ENCODE measurements at places on chromosomes 1 and 21.

DNA sequence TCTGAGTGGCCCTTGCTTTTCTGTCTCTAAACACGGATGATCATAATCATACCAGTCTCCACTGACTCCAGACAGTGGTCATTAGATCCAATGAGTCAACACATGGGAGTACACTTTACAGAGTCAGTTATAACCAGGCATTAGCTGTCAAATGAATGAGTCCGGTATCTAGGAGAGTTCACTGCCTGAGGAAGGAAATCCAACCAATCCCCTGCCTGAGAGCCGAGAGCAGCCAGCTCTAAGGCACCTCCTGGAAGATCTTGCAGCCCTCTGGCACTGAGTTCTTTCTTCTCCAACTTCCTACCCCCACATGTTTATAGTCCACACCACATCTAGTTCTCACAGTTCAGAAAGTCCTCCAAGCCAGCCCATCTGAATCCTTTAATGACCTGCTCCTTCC, 29.4 kb upstream of the RBM15 start:
- no peak for DNase-seq

GRCh38 chr1:85578321-85579295, 2.0 kb upstream of the CCN1 start:
- no peak for DNase-seq

DNA sequence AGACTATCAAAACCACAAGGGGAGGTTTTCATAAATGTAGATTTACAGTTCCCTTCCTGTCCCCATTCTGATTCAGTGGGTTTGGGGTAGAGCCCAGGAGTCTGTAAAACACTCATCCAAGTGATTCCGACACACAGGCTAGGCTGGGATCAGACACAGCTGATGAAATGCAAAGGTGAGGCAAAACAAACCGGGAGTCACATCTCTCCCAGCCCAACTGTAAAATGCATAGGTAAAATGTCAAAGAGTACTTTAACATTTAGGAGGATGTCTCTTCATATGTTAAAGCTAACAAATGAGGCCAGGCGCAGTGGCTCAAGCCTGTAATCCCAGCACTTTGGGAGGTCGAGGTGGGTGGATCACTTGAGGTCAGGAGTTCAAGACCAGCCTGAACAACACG, 45.0 kb downstream of the ZNF281 start:
- no peak for DNase-seq

DNA sequence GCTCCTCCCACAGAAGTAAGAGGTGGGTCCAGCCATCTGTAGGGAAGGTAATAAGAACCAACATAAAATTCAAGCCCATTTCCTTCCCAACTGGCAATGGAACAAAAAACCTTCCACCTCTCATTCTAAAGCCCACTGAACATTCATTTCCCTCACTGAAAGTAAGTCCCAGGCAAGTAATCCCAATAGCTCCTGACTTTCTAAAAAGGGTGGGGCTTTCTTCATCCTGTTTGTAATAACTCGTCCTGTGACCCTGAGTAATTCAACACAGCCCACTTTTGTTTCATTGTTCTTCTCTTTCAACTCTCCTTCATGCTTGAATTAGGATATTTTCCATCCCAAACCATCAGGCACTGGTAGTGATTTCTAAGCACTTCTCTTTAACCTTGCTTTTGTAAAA, 74.9 kb downstream of the DAB1 start:
- no peak for DNase-seq

- DNase-seq: no peak
Measured at GRCh38 chr1:197341626-197342025, 73.6 kb downstream of the CRB1 start.

DNA sequence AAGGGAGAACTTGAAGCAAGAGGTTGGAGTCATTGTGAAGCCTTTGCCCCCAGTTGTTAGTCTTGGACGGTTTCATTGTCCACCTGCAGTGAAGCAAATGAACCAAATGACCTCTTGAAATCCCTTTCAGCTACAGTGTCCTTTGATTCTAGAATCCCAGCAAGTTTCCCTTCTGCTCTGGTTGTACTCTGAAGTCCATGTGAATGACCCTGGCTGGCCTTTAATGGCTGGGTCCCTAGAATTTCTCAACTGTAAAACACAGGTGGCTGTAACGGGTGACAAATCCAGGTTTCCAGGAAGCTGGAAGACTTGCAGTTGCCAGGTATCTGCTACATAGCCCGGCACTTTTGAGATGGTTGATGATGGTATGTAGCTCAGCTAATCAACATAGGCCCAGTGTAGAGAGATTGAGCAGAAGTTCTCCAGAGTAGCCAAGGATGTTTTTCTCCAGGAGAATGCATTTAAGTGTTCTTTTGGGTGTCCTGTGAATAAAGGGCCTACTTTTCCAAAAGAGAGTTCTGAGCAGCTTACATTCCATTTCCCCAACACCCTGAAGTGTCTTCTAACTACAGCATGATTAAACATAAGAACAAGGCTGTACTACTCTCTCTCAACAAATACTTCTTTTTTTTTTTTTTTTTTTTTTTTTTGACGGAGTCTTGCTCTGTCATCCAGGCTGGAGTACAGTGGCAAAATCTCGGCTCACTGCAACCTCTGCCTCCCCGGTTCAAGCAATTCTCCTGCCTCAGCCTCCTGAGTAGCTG, 17.6 kb upstream of the SLC30A1 start:
- DNase-seq: no peak

DNA sequence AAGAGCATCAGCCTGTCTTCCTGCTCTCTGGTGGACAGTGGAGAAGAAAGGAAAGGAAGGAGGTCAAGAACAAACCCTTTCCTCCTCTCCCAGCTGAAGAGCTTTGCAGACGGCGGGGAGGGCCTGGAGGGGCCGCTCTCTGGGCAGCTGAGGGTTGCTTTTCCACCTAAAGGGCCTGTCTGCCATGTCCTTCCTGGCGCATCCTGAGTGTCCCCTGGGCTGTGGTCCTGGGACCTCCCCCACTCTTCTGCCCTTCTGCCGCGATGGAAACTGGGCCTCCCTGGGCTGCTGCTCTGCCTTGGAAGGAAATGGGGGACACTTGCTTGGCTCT, 107.0 kb downstream of the ETS2 start:
- DNase-seq: no peak

DNA sequence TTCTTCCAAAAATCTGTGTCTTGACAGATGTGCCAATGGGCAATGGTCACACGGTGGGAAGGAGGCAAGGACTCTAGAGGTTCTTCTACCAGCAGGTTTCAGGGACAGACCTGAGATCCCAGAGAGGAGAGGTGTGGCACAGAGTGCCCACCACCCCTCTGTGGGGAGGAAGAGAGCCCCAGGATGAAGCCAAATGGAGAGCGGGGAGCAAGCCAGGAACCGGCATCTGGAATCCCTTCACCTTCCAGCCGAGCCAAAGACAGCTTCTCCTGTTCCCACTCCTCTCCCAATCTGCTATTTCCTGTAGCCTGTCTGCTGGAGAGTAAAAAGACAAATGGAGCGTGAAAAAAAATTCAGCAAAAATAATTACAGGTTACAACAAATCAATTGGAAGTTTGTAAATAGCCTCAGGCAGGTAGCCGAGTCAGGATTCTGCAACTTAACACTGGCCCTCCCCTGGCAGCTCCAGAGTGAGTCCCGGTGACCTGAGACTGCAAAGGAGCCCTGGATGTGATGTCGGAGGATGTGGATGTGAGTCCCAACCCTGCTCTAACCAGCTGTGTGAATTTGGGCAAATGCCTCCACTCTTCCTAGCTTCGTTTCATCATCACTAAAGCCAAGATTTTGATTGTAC, 45.4 kb upstream of the LRRN2 start:
- DNase-seq: no peak

- no peak for DNase-seq
Measured at GRCh38 chr21:31326522-31327242, 17.4 kb downstream of the TIAM1 start.

DNA sequence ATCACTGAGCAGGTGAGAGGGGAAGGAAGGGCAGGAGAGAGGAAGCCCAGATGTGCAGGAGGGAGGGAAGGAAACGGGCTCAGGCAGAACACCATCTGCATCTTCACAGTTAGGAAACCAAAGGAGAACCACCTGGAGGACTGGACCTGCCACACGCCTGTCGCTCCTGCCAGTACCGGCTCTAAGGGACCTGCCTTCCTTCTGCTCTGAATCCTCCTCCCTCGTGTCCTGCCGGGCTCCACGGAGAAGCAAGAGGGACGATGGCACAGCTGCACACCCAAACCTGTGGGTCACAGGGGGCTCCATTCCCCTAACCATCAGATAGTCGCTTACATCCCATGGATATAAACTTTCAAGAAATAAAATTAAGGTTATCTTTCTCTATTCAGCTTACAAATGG, 56.1 kb downstream of the TOR1AIP2 start:
- DNase-seq: no peak

- no peak for DNase-seq
Measured at GRCh38 chr1:157992833-157993146, 655 bp upstream of the KIRREL1 start.

DNA sequence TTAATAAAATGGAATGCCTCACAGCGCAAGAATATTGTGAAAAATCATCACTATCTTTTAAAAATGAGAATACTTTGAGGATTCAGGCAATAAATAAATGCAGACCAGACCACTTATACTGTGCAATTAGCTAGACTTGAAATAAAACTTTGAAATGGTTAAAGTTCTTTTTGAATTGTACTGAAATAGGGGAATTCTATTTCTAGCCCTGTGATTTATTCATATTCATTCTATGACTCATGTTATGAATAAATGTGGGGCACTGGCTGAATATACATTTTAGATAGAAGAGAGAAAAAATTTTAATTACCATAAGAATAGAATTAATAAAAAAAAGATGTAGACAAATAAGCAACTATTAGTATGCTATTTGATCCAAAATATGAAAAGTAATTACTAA, 16.4 kb upstream of the USP25 start:
- DNase-seq: no peak

DNA sequence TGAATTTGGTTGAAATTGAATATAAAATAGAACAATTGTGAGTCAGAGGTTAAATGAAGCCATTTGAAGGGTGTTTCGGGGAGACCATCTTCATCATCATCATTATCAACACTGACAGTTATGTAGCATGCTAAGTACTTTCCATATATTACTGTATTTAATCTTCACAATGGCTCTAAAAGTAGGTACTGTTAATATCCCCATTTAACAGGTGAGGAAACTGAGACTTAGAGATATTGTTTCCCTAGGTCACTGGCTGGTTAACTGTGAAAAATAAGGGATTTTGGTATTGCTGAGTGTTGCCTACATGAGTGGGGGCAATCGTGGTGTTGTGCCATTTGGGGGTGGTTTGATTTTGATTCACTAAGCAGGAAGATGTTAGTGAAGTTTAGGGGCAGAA, 100.3 kb downstream of the TBX19 start:
- DNase-seq: no peak

- no peak for DNase-seq
Measured at GRCh38 chr1:225691861-225692516, 39.1 kb upstream of the ENAH start.

GRCh38 chr21:40186045-40186444, 318.8 kb downstream of the PCP4 start:
- DNase-seq: no peak

- DNase-seq: no peak
Measured at GRCh38 chr1:14627608-14628489, 29.4 kb downstream of the KAZN start.

- no peak for DNase-seq
Measured at GRCh38 chr1:155871390-155871789, 12.0 kb downstream of the SYT11 start.

DNA sequence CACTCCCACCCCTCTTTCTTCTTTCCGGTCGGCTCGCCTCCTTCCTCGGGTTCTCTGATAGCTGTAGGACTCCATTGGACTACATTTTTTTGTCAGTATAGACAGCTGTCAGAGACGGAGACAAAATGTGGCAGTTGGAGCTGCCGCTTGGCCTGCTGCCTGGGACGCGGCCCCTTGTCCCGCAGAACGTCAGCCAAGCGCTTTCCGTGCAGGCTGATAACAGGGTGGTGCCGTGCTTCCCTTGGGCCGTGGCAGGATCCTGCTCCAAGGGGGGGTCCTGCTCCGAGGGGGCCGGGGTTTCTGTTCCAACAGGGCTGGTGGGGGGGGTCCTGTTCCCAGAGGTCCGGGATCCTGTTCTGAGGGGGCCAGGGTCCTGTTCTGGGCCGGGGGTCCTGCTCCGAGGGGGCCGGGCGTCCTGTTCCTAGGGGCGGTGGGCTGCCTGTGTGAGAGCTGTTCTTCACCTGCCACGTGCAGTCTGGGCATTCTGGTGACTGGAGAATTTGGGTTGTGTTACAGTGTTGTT, 4.9 kb downstream of the SKI start:
- DNase-seq: no peak

GRCh38 chr1:241749945-241750695, 97.9 kb upstream of the EXO1 start:
- DNase-seq: no peak

GRCh38 chr1:83844546-83844945, 154.4 kb downstream of the TTLL7 start:
- no peak for DNase-seq

DNA sequence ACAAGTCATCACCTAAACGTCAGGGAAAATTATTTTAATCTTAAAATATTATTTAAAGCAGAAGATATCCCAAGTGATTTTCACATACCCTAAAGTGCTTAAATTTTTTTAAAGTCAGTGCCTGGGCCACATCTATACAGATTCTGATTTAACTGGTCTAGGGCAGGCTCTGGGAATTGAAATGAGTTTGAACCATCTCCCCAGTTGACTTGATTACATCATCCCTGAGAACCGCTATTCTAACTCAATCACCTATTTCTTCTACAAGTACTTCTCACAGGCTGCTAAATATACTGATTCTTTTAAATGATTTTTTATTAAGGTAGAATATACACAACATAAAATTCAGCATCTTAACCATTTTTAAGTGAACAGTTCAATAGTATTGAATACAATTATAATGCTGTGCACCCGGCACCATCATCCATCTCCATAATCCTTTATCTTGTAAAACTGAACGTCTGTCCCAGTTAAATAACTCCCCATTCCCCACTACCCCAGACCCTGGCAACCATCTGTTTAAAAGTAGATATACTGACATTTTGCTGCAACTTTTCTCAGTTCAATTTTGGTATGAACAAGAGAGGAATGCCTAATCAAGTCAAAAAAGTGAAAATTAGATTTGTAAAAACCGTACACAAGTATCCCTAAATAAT, 19.5 kb downstream of the GART start:
- no peak for DNase-seq

DNA sequence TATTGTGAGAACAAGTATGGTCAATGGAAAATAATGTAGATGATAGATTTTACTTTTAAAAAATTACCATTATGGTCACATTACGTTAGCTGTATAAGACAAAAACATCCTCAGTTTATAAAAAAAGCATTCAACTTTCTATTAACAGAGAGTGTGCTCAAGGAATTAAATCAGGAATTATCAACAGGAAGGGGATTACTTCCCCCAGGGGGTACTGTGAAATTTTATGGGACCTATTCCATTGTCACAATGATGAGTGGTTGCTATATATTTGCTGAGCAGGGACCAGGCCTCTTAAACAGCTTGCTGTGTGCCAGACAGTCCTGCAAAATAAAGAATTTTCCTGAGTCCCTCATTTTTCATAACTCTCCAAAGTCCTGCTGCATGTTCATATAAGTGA, 21.2 kb downstream of the JAM2 start:
- no peak for DNase-seq

GRCh38 chr1:231550448-231550781, 21.9 kb downstream of the TSNAX start:
- no peak for DNase-seq

All from neural crest cell (in vitro differentiated cells).